CD4-positive, alpha-beta T cell treated with Interleukin-17A for 4 hours (primary cell): ENCODE measurements at places on chromosomes 1 and 21.
A peak's percentile ranks its signal among the peaks of the same experiment; 100 is the strongest.

DNA sequence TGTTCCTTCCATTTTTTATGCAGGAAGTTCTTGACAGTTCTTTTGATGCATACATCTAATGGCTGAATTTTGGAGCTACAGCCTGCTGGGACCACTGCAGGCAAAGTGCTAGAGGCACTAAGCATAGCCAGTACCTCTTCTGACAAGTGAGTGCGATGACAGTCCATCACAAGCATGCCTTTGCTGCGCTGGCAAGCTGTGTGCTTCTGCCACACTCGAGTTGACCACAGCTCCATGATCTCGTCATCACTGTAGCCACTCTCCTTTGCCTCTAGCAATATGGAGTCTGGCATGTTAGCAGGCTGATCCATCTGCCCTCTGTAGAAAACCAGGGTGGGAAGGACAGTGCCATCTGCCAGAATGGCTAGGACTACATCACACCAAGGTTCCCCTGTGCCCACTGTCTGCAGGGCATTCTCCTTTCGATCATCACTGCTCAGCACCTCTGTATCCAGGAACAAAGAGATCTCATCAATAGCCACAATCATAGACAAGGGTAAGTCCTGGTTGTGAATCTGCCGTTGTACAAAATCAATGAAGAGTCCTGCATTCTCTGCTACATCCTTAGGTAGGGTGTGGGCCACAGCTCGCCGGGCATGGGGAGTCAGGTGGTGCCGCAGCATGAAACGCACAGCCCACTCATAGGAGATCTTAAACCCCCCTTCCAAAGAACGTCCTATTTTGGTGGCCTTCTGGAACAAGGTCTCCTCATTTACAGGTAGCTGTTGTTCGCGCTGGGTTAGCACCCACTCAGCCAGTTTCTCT, 6.0 kb downstream of the PSMB4 start:
- DNase-seq: no peak

GRCh38 chr1:201283836-201284553, 689 bp downstream of the PKP1 start:
- no peak for DNase-seq

GRCh38 chr1:3914331-3914851, 14.3 kb upstream of the C1orf174 start:
- no peak for DNase-seq

GRCh38 chr1:208178091-208178529, 66.1 kb downstream of the PLXNA2 start:
- DNase-seq: no peak

DNA sequence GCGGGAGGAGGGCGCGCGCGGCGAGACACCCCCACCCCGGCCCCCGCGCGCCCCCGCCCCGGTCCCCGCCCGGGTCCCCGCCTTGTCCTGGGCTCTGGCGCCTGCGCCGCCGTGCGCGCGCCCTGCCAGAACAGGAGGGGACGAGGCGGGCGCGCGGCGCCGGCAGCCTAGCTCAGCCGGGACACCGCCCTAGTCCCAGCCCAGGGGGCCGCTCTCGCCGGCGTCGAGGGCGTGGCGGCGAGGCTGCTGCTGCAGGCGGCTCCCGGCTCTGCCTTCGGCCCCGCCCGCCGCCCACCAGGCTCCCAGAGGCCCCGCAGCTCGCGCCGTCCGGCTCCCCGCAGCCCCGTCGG, at the start of gene RCAN3:
TSS of gene RCAN3 (plus strand) at position 128 of the 350 bp plus-strand sequence. CDS start 11,537 bp downstream, outside the sequence.
- peak; percentile 91 for DNase-seq

DNA sequence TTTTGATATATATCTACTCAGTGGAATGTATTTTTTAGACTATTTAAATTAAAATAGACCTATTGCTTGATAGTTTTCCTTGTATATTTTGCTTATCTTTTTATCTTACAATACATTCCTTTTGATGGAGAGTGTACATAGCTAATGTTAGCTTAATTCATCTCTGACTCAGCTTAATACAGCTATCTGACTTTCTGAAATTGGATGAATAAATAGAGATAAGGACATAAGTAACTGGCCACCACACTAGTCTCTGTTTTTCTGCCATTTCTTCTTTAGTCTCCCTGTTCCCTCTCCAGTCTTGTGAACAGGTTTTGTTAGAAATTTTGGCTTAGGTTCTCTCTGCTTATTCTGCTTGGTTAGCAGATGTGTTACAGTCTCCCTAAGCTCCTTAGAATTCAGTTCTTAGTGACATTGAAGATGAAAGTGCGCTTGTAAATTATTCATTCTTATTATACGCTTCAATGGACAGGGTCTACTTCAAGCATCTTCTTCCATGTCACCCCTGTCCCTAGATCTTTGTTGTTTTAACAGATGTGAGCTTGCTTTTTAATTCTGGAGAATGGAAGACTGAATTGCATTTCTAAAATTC, 59.6 kb downstream of the XPR1 start:
- DNase-seq: no peak

DNA sequence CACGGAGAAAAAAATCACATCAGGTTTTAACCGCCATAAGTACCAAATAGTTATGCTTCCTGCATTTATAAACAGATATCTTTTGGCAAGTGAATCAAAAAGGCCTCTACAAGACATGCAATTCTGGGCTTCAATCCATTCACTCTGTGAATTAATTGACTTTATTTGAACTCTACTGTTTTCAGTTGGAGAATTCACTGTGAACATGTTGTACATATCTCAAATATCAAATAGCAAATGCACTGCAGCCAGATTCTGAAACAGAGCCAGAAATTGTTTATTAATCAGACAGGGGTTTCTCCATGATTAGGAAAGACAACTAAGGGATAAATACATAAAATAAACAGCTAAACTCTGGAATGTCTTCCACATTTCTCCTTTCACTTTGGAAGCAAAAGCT, 445.4 kb upstream of the NFIA start:
- DNase-seq: no peak

DNA sequence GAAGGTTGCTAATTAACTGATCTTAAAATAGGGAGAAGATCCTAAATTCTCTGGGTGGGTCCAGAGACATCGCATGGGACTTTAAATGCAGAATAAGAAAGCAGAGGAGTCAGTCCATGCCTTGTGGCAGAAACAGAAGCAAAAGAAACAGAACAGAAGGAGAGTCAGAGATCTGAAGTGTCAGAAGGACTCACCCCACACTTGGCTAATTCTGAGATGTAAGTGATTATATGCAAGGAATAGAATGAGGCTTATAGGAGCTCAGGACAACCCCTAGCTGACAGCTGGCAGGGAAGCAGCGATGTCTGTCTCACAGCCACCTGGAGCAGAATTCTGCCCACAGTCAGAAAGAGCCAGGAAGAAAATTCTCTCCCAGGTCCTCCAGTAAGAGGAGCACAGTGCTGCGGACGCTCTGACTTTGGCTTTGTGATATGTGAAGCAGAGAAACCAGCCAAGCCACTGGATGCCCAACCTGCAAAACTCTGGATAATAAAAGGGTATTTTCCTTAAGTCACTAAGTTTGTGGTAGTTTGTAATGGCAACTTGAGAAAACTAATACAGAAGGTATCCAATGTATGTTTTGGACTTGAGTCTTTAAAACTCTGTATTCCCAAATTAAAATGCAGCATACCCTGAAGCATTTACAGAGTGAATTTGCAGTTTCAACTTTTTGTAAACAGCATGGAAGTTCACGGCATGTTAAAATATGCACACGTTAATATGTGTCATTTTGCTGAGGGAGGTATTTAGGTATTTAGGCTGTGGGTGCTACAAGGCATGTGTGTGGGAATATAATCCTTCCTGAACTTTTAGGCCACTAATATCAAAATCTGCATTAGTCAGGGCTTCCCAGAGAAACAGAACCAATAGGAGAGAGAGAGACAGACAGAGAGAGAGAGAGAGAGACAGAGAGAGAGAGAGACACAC, 388.5 kb downstream of the PCP4 start:
- no peak for DNase-seq
